ENCODE measurements at places on chromosomes 5 and 9.

DNA sequence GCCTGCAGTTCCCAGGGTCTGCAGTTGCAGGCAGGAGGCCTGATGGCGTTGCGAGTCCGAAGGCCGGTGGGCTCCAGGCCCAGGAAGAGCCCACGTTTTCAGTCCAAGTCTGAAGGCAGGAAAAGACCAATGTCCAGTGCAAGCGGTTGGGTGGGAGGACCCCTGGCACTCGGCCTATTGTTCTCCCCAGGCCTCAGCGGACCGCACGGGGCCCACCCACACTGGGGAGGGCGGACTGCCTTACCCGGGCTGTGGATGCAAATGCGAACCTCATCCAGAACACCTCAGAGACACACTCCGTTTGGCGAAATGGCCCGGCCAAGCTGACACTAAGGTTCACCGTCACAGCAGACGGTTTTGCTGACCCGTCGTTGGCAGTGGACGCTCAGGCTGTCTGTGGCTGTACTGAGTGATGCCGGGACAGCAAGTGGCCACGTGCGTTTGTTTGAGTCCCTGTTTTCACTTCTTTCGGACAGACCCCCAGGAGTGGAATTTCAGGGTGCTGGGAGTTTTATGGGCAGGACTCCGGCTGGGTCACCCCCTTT is 10.2 kb upstream of the SEC16A start:
- DNase-seq: no peak

DNA sequence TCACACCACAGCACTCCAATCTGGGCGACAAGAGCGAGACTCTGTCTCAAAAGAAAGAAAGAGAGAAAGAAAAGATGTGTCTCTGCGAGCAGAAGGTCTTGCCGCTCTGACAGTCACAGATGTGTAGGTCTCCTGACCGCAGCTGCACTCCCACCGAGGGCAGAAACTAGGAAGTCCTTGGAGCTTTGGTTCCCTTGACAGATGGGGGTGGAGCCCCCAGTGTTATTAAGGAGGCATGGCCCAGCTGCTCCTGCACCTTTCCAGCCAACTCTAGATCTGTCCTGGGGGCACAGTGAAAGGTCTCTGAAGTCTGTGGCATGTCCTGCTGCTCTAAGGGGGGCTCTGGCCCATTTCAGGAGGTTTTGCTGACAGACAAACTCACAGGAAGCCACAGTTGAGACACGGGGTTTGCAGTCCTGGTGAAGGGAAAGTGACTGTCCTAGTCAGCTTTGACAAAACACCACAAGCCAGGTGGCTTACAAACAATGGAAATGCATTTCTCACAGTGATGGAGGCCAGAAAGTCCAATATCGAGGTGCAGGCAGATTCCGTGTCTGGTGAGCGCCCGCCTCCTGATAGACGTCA is 9.0 kb upstream of the DIPK1B start:
- DNase-seq: no peak

DNA sequence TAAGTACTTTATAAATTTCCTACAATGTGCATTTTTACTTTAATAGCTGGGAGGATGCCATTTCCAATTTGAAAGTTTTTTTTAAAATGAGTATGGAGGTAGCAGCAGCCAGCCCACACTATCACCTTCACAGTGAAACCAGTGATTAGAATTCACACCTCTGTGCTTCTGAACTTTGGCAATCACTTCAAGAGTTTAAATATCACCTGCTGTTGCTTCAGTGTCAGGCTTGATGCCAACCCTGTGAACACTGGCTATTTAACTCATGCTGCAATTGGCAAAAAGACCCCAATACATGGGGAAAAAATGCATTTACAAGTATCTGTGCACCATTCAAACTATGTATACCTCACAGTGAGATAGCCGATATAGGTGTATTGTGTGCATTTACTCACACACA is 57.4 kb downstream of the CDK5RAP2 start:
- DNase-seq: no peak

GRCh38 chr5:68353605-68354004 is 138.0 kb downstream of the PIK3R1 start:
- no peak for DNase-seq

DNA sequence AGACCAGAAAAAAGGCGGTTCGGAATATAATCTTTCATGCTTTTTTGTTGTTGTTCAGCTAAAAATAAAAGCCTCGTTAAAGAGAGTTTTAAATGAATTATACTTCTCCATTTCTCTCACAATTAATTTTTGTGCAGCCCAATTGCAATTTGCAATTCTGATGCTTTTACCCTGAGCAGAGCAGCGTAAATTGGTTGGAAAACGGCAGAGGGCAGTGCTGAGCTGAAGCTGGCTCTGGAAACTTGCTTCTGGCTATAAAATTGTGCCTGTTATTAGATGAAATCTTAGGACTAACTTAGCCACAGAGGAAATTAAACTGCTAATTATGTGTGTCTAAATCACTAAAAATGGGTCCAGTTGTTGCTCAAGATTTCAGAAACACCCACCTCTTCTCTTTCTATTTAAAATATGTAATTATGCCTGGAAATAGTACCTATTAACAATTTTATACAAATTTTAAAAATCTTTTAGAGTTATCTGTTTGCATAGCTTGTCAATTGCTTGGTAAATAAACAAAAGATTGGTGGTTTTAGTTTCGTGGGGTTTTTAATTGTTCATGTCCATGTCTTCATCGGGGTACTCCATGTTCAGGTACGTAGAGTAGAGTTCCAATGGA is 441.8 kb upstream of the TLE4 start:
- no peak for DNase-seq

- DNase-seq: no peak
These were observed 17.3 kb downstream of the DAPK1 start for GRCh38 chr9:87515006-87515405.

DNA sequence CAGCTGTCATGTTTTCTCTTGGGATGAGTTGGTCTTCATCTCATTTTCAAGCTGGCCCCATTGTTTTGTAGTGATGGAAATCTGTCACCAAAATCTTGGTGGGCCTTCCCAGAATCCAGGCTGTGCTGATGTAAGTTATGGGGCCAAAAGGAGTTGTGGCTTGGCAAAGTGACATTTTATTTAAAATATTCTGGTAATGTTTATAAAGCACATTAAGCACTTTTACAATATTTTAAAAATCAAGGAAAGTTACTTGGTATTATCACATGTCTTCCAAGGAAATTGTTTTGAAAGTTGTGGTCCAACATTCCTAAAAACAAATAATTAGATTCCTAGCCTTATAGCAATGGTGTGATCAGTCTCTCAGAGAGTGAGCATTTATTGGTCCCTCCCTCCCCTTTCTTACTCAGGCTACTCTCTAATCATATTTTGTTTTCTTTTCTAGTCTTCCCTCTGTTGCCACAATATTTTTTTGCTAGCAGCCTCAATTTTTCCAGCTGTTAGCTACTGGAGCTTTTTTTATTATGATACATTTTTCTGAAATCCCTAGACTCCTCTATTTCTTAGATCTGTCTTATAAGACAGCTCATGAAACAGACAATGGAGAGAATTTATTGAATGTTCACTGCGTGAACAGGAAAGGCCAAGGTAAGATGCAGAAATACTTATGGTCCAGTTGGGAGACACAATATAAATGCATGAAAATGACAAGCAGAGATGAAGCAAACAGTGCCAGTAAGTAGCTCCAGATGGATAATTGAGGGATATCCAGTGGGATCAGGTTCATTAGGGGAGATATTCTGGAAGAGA is 408.1 kb upstream of the ZNF608 start:
- no peak for DNase-seq

- no peak for DNase-seq
These were observed 517 bp downstream of the ALDH1A1 start for GRCh38 chr9:72952381-72952690.
